ENCODE measurements at places on chromosomes 12 and 14.

DNA sequence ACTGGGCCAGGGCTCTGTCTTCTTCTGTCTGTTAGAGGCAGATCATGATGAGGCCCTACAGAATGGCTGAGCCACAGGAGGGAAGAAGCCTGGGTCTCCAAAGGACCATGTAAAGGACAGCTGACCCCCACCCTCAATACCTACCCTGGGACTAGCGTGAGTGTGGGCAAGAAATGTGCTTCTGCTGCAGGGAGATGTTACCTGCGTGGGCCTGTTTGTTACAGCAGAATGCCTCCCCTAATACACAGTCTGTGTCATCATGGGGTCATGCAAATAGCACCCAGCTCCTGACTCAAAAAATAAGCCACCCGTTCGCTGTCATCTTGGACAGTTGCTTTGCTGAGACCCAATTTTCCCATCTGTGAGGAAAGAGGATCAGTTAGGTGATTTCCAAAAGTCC is 90.6 kb downstream of the CALM1 start:
- DNase-seq = no peak

GRCh38 chr12:124544311-124544970 is 23.0 kb downstream of the NCOR2 start:
- DNase-seq = no peak

DNA sequence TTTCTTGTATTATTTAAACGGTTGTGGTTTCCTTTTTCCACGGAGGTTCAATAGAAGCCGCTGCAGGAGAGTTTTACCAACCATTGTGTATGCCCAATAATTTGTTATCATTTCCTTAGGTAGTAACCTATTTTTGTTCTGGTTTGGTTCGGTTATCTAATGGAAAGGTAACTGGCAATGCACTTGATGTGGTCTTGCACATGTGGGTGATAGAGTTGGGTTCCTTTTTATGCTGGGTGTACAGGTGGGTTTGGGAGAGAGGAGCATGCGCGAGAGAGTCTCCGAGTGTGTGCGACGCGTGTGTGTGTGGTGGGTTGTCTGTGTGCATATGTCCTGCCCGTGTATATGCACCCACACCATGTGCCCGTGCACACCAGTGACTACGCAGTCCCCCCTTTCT is 102.7 kb upstream of the FKBP4 start:
- no peak for DNase-seq

DNA sequence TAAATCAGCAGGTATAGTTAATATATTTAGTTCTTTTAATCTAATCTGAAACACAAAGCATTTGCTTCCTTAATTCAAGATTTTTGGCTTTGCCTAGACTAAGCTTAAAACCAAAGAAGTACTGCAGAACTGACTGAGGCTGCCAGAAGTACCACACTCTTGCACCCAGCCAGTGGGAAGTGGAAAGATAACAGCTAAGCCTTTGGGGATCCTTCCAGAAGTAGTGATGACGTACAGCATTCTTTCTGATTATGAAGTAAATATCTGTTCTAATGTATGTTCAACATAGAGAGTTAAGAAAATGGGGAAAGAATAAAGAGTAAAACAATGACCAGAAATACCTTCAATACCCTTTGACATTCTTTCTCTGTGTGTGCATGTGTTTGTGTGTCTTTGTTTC is 19.3 kb downstream of the NTF3 start:
- no peak for DNase-seq

DNA sequence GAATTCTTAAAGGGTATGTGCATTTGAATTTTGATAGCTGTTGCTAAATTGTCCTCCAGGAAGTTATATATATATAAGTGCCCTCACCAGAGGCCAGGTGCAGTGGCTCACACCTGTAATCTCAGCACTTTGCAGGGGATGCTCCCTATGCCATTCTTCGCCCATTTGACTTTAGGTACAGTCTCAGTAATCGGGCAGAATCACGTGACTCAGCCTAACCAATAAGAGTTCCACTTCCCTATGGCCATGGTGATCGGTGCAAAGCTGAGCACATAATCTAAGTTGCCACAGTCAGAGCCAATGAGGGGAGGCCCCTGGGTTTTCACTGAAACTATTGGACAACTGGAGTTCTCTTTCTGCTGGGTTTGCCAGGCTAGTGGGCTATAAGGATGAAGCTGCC is 274.6 kb upstream of the TBX3 start:
- no peak for DNase-seq

- no peak for DNase-seq
These were observed 12.1 kb upstream of the IPO8 start for GRCh38 chr12:30707613-30708342.

DNA sequence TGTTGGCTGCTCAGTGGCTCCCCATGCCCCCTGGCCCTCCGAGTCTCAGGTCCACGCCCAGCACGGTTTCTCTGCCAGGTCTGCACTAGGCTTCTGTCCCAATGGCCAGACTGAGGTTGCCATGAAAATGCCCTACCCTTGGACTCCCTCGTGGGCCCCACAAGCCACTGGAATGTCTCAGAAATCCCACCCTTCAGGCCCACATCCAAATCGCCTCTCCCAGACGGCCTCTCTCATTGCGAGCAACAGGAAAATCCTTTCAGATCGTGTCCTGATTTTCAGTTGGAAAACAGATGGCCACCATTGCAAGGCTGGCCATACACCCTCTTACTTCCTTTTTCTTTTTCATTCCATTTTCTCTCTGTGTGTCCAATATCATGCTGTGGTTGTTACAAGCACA is 77.3 kb downstream of the IRF2BPL start:
- no peak for DNase-seq

DNA sequence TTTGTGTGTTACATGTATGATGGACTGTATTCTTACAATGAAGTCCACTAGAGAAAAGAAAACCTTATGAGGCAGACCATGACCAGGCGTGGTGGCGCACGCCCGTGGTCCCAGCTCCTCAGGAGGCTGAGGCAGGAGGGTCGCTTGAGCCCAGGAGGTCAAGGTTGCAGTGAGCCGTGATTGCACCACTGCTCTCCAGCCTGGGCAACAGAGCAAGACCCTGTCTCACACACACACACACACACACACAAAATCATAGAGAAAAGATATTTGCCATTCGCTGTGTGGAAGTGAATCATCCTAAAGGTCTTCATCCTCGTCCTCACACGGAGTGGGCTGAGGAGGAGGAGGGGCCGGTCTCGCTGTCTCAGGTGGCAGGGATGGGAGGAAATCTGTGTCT is 32.3 kb downstream of the LRCOL1 start:
- no peak for DNase-seq
